Stimulated activated CD8-positive, alpha-beta memory T cell treated with anti-CD3 and anti-CD28 coated beads, Interleukin-12 subunit alpha, Interleukin-12 subunit beta, amount 100 ng/mL, for 4 hours (primary cell): ENCODE measurements at places on chromosomes 4 and X.

- DNase-seq, result no peak
Measured at GRCh38 chrX:72540318-72540717, 32.3 kb downstream of the HDAC8 start.

DNA sequence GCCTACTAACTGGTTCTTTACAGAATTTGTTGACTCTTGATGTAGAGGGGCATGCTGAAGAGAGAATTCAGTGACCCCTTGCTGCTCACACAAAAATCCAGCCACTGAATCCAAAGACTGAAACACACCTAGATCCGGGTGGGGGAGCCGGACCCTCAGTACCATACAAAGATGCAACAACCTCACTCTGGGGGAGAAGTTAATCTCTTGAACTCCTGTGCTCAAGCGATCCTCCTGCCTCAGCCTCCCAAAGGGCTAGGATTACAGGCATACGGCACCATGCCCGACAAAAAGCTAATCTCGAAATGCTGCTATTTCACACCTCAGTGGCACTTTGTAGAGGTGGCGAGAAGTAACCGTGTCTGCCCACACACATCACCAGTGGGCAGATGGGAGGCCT lies 88.8 kb upstream of the HELT start:
- no peak for DNase-seq

- DNase-seq, result no peak
Measured at GRCh38 chrX:150688911-150689451, 4.2 kb upstream of the MTMR1 start.

GRCh38 chr4:2296631-2297601 lies 35.0 kb upstream of the MXD4 start:
- DNase-seq, result no peak

DNA sequence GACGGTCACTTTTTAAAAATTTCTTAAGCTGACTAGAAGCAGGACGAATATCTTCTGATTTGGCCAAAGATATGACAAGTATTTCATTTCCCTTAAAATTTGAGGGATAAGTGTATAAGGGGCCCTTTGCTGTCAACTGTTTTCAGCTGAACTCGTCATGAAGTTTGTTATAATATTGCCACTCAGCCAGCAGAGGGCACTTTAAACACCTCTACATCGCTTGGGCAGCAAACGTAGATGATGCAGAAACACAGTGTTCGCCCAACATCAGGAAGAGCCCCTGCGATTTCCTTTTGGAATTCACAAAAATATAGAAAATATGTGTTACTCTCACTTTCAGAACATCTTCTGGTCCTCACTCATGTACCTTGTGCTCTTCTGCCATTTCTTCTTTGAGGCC lies 435.7 kb upstream of the FMR1 start:
- DNase-seq, result no peak

- no peak for DNase-seq
Measured at GRCh38 chrX:41686788-41687187, 2.0 kb upstream of the GPR34 start.

- no peak for DNase-seq
Measured at GRCh38 chrX:108439426-108439942, at the start of gene COL4A5. TSS of gene COL4A5 (plus strand) at chrX:108439838. CDS start at chrX:108440126, 288 bp downstream.

GRCh38 chr4:183746305-183747229 lies 87.5 kb downstream of the TRAPPC11 start:
- no peak for DNase-seq

DNA sequence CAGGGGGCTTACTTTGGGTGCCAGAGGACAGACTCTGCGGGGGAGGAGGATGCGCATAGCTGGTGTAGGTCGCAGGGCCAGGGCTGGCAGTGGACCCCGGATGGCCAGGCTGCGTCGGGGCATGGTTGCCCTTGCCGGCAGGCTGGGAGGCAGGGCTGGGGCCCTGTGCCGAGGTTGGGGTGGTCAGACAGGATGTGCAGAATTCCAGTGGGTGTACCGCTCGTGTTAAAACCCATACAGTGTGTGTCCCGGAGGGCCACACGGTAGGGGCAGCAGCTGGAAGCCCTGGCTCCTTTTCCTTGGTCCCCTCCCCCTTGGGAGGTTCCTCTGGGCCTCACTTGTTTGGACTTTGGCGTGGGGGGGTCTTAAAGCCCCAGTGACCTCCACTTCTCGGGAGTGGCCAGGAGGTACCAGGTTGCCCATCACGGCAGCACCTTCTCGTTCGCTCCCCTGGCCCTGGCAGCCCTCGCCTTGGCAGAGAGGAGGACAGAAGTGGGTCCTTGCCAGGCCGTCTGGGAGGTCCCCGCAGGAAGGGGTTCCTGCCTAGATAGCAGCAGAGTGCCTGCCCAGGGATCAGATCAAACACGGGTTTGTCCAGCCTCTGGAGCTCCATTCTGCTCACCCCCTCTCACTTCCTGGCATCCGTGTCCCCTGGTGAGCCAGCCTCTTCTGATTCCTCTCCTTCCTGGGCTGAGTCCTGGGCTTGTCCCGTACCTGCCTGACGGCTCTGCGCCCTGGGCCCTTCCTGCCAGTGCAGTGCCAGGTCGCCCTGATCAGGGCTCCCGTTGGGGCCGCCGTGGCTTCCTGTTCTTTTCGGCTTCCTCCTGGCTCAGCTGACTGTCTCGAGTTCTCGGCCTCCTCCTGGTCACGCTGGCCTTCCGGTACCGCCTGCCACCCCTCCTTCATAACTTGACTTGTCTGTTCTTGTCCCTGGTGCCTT lies 56.7 kb upstream of the HGFAC start:
- DNase-seq, result no peak

- DNase-seq, result no peak
Measured at GRCh38 chr4:3365326-3365725, 72.5 kb downstream of the RGS12 start.

DNA sequence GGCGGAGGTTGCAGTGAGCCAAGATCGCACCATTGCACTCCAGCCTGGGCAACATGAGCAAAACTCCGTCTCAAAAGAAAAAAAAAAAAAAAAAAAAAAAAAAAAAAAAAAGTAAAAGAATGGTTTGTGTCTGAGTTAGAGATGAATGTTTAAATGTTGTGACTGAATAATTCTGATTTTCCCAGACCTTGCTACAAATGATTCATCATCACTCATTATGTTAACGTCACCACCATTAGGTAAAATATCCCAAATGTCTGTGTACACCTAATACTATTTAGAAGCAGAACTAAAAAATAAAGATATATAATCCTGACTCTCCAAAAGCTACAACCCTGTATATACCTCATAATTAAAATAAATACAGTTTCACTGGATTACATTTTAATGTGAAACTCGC lies 70.8 kb downstream of the HHIP start:
- no peak for DNase-seq

- DNase-seq, result no peak
Measured at GRCh38 chr4:54976682-54977081, 148.7 kb downstream of the KDR start.

GRCh38 chr4:163991298-163991865 lies 496.9 kb downstream of the TMA16 start:
- DNase-seq, result no peak

DNA sequence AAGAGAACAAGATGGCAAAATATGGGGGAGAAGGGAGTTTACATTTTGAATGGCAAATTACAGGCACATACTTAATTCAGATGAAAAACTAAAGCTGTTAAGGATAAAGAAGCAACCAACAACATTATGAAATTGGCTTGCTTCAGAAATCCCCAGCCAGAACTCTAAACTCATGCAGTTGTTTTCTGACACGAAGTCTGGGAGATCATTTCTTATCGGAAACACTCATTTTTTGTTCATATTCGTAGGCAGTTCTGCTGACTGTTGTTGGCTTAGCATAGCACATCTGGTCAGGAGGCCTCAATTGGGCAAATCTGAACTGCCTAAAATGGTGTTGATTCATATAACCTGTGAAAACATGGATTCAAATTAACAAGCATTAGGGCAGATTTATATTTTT lies 33.0 kb upstream of the ARHGAP6 start:
- DNase-seq, result no peak

GRCh38 chrX:49186125-49187027 lies at the start of gene PRICKLE3:
TSS of gene PRICKLE3 (minus strand) at chrX:49186373. CDS start at chrX:49186297, 76 bp downstream.
- DNase-seq, result peak; percentile 52

DNA sequence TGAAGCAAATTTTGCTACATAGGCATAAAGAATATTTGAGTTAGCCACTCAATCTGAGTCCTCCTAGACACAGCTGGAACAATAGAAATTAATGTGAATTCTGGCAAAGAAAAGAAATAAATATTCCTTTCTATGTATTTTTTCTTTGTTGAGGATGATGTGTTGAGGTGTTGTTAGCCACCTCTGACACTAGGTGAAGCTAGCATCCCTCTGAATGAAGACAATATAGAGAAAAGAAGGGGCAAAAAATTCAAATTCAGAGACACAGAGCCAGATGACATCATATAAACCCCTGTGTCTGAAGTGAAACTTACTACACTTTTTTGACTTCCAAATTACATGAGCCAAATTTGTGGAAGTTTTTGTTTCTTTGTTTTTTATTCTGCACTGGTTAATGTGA lies 34.6 kb upstream of the TMPRSS11D start:
- DNase-seq, result no peak

DNA sequence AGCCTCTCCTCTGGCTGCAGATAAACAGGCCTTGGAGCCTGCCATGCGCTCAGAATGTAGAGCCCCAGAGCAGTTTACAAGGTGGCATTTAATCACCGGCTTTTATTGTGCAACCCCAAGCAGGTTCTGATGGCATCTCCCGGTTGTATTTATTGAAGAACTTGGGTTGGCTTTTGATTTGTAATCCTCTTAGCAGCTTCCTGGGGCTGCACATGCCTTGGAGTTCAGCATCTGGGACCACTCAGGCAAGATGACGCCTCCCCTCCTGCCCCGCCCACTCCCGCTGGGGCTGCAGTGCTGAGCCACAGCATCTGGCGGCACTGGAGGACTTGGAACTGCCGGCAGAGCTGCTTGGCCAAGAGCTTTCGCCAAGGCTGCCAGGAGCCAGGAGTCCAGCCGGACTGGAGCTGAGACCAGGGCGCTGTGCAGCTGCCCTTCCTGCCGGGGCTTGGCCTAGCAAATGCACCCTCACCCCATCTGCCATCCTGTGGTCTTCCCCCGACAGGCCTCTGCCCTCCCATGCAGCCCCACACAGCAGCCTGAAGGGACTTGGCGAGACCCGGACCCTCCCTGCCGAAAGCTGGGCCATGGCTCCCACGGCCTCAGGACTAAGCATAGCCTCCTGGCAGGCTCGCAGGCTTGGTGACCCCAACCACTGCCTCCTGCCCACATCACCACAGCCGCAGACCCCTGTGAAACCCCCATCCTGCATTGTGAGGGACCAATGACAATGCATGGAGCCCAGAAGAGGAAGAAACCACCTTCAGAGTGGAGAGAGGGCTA lies 5.4 kb downstream of the HTRA3 start:
- no peak for DNase-seq

DNA sequence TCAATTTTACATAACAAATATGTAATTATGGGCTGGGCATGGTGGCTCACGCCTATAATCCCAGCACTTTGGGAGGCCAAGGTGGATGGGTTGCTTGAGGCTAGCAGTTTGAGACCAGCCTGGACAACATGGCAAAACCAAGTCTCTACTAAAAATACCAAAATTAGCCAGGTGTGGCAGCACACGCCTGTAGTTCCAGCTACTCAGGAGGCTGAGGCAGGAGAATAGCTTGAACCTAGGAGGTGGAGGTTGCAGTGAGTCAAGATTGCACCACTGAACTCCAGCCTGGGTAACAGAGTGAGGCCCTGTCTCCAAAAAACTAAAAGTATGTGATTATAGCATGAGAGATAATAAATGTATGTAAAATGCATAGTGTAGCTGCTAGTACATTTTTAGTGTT lies 229.0 kb downstream of the PPARGC1A start:
- DNase-seq, result no peak

- no peak for DNase-seq
Measured at GRCh38 chrX:137363559-137363958, 202.4 kb upstream of the ZIC3 start.

GRCh38 chrX:79361192-79361870 lies 5.8 kb downstream of the ITM2A start:
- DNase-seq, result no peak

DNA sequence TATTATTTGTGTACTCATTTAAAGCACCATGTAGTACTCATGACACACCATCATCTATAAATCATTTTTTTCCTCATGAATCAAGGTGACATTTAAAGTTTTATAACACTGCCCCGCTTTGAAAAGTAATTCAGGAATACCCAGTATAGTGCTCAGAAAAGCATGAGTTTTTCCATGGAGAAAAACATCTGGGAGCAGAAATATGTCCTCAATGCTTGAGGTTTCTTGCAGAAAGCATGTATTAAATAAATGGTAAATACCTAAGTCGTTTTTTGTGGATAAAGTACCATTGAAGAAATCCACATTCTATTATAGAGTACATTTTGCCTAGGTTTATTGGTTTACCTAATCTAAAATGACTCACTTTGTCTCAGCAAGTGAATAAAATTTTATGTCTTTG lies 66.2 kb downstream of the UBA6 start:
- no peak for DNase-seq

DNA sequence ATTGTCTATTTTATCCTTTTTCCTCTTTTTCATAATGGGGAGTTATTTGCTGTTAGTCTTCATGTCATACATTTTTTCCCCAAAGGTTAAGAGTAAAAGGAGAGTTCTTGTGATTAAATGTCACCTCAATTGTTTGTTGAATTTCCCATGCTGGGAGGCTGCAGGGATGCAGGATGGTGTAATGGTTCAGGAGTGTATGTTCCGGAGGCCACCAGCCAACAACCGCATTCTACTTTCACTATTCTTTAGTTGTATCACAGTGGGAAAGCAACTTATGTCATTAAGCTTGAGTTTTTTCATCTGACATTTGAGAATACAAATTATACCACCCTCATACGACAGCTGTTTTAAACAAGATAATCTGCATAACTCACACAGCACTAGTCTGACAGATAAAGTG lies 15.4 kb downstream of the AFP start:
- no peak for DNase-seq

DNA sequence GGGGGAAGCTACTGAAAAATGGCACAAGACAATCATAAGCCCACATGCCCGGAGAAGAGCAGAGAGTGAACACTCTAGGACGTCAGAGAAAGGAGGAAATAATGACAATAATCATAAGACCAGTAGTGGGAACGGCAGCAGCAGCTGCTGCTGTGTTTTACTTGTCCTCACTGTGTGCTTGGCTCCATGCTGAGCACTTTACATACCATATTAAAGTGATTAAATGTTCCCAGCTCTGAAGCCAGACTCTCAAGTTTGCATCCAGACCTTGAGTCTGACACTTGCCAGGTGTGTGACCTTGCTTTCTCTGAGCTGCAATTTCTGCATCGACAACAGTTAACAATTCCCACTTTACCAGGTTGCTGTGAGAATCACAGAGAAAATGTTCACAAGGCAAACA lies 255.4 kb downstream of the SPANXN1 start:
- no peak for DNase-seq

DNA sequence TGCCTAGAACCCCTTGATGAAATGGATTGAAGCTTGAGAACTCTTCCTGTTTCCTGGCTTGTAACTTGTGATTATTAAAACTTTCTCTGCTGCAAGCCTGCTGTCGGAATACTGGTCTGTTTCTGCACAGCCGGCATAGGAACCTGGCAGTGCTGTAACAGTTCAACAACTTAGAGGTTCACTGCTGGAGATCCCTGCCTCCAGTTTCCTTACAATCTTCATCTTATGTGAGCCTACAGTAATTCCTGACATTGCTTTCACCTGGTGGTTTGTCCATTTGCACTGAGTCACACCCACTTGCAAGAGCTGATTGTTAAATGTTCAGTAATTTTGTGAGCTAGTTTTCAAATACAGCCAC lies 1.3 kb upstream of the SEPSECS start:
- no peak for DNase-seq
